ENCODE measurements at places on chromosomes 11 and 22. TPM values are rescaled to one million over a fixed set of nuclear protein-coding genes. Genes with fewer than 3 reads are reported as not detected.

- DNase-seq, result no peak
These were observed 444.1 kb downstream of the SOX6 start for GRCh38 chr11:15912291-15912690.

- DNase-seq, result no peak
These were observed 62.4 kb downstream of the PARVB start for GRCh38 chr22:44086271-44087088.

OR52K2 gene
- not detected for total RNA-seq

DNA sequence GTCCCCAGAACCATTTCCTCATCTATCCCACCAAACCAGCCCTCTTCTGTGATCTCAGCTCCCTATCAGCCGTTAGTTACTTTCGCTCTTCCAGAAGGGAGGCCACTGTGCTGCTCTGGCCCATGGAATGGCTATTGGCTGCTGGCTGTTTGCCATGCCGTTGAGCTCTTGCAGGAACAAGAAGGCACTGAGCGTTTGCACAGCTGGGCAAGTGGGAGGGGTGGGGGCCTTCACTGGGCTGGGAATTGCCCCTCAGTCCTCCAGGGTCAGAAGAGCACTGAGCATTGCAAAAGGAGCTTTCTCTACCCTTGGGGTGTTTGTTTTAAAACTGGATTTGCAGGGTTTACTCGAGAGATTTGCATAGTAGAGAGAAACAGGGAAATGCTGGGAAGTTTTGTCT lies 129.0 kb upstream of the PARVA start:
- peak; percentile 62 for DNase-seq

CASP1 gene
- 38.6 TPM for total RNA-seq

- DNase-seq, result no peak
These were observed 25.0 kb downstream of the LRP5 start for GRCh38 chr11:68337399-68337835.

DNA sequence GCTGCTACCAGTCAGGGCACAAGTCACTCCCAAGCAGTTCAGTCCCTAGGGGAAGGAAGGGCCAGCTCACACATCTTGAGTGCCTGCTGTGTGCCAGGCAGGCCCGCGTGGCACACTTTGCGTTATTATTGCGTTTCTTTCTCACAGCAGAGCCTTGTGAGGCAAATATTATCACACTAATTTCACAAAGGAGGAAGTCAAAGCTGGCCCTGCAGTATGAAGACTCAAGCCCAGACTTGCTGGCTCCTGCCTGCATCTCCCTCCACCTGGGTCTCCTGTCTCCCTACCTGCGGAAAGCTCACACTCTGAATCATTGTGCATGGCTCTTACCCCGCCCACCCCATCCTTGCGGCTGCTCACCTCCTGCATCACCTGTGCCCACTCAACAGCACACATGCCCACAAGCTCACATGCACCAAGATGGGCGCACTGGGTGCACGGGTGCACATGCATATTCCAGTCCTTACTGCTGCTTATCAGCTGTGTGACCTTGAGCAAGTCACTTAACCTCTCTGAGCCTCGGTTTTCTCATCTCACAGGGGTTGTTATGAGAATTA lies 31.7 kb upstream of the P2RY2 start:
- DNase-seq, result no peak

DNA sequence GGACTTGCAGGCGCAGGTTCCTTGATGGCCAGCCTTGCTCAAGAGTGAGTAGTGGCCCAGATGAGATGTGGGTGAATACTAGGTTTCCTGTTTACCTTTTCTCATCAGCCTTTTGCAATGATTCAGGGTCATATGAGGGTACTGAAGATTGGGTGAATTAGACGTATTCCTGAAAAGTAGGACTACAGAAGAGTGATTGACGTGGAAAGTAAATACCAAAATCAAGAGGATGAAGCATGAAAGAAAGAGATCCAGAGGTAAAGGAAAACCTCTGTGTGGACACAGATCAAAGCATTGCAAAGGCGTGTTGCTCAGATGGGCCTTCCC lies 59.9 kb downstream of the CYB5R2 start:
- DNase-seq, result no peak

RIMBP3B gene
- total RNA-seq, result 0.16 TPM

- no peak for DNase-seq
These were observed 8.6 kb upstream of the GTSE1 start for GRCh38 chr22:46287873-46288751.

GRCh38 chr11:83033972-83034672 lies 37.6 kb downstream of the RAB30 start:
- DNase-seq, result no peak

DNA sequence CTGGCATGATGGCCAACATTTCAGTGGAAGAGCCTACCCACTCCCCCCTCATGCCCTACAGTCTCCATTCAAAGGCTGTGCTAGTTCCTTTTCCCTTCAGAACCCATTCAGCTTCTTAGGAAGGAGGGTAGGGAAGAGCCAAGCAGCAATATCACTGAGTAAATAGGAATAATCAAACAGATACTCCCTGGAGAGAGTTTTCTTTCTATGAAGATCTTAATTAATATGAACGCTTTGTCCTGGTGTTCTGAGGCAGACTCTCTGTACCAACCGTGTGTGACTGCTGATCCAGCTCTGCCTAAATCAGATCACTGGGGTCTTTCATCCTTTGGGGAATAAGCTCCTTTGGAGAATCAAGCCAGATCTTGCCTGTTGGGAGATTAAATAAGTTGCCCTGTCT lies 75.2 kb upstream of the NNMT start:
- DNase-seq, result no peak

GRCh38 chr11:28339488-28339887 lies 231.3 kb downstream of the METTL15 start:
- no peak for DNase-seq

KCNQ1OT1 gene
- 4.4 TPM for total RNA-seq

DNA sequence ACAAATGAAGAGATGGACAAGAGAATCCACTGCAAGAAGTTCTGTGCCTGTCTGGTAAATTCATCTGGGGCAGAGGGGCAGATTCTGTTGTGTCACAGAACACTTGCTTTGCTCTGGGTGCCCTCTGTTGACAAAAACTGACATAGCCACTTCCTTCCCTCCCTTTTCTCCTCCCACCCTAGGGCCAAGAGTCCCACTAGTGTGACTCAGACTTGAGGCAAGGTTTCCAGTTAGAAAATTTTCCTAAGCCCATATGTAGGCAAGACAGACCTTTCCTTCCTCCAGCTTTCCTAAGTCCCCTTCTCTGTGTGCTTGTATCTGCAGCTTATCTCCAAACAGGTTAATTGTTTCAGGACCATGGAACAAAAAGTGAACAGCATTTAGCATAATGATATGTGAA lies 106.8 kb downstream of the RBFOX2 start:
- no peak for DNase-seq

DNA sequence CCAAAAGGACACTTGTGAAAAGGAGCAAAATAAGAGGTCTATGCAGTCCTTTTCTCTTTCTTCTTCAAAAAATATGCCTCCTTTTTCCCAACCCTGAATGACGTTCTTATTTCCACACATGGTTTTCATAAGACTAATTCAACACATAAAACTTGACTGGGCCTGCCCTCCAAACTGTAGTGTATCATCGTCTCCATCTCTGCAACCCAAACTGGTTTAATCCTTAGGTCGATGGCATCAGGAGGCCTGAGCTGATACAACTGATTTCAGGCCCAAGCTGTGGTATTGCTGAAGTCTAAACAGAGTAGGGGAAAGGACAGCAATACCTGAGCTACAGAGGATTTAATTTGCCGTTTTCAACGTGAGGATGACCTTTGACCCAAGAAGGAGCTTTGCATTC lies 130.0 kb upstream of the MTNR1B start:
- DNase-seq, result no peak

GRCh38 chr11:71991494-71991893 lies 7.2 kb upstream of the IL18BP start:
- no peak for DNase-seq

HBB gene
- 59.9 TPM for total RNA-seq

DLAT gene
- total RNA-seq, result 33.1 TPM

GRCh38 chr22:32661296-32661695 lies 140.2 kb upstream of the TIMP3 start:
- DNase-seq, result peak; percentile 80

GLYATL2 gene
- not detected for total RNA-seq

DNA sequence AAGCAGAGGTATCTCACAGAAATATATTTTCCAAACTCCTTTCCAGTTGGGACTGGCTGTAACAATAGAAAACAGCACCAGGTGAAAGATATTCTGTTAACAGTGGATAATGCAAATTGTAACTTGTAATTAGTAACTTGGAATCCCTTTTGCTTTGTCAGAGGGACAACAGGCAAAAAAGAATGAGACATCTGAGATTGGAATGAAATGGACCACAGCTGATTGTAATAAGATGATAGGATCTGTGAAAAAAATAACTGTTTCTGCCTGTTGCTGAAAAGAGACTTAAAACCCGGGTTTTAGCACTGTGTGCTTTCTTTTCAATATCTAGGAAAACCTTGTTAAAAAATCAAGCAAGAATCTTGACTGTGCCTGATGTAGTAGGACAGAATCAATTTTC lies 655.7 kb downstream of the METTL15 start:
- DNase-seq, result no peak

MMP20 gene
- total RNA-seq, result not detected

- peak; percentile 49 for DNase-seq
These were observed 1.9 kb downstream of the PIWIL3 start for GRCh38 chr22:24772493-24773220.

DNA sequence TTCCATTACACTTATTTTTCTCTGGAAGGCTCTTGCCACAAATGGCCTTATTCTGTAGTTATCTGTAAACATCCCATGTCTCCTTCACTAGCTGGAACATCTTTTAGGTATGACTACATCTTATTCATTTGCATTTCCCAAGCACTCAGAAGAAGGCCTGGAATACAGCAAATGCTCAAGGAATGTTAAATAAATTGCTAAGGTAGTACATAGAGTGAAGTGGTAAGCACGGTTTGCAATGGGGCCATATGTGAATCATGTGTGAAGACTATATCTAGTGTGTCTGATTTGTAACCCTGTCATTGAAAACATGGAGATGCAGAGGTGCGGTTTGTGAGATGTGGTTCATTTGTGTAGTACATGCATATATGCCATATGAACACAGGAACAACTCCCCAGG lies 33.5 kb downstream of the GDPD4 start:
- no peak for DNase-seq

DNA sequence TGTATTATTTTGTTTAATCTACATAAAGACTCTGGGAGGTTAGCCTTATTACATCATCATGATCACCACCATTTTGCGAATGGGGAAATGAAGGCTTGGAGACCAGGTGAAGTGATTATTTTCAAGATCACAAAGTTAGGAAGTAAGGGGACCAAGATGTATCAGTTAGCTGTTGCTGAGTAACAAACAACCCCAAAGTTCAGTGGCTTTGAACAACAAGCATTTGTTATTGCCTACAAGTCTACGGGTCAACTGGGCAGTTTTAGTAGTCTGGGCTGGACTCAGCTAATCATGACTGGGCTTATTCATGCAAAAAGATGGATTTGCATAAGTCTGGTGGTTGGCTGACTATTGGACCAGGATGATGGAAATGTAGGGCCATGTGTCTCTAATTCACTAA lies 389.2 kb downstream of the MIAT start:
- DNase-seq, result no peak

DNA sequence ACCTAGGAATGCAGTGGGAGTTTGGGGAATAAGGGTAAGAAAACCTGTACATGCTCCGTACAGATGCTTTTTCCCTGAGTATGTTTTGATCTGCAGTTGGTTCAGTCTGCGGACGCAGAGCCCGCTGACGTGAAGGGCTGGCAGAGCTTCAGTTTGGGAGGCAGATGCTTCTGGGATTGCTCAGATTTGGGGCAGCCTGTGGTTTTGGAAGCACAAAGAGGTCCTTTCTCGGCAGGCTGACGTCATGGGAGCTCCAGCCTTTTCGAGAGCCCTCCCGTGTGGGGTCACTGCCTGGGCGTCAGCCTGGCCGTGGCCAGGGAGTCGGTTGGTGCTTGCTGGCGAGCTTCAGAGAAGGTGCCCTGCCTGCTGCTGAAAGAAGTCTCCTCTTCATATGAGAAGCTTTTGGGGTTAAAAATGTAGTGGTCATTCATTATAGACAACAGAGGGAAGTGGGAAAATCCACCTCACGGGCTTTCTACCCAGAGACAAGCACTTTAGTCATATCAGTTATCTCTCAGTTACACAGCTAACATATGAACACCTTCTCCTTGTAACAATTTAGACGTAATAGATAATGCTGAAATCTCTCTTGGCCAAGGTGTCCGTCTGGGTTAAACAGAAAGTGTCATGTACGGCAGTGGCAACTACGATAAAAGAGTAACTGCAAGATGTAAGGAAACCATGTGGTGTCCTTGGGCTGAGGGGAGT lies 26.8 kb downstream of the TPCN2 start:
- DNase-seq, result no peak

DNA sequence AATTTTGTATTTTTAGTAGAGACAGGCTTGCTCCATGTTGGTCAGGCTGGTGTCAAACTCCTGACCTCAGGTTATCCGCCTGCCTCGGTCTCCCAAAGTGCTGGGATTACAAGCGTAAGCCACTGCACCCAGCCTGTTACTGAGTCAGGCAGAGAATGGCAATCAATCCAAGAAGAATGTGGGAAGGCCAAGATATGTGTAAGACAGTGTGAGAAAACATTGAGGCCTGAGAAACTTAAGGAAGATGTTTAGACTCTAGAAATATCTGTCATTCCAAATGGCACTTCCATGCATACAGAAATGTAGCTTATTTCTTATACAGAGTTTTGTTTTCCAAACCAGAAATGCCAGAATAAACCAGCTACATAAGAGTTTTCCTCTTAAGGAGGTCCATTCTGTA lies 248.5 kb downstream of the ETS1 start:
- DNase-seq, result no peak

SLC25A18 gene
- 0.41 TPM for total RNA-seq

ACO2 gene
- total RNA-seq, result 119 TPM

DNA sequence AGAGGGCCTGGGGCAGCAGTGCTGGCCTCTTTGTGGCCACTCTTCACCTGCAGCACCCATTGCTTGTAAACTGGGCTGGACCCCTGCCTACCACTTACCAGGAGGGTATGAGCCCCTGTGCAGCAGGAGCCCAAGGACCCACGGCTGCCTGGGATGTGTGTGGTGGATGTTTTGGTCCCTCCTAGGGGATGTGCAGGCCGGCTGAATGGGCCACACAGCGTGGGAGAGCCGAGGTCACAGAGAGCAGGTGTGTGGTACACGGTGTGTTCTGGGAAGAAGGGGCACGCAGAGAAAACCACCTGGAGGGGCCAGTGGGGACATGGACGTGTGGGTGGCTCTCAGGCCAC lies 19.3 kb upstream of the GNB1L start:
- DNase-seq, result no peak

DNA sequence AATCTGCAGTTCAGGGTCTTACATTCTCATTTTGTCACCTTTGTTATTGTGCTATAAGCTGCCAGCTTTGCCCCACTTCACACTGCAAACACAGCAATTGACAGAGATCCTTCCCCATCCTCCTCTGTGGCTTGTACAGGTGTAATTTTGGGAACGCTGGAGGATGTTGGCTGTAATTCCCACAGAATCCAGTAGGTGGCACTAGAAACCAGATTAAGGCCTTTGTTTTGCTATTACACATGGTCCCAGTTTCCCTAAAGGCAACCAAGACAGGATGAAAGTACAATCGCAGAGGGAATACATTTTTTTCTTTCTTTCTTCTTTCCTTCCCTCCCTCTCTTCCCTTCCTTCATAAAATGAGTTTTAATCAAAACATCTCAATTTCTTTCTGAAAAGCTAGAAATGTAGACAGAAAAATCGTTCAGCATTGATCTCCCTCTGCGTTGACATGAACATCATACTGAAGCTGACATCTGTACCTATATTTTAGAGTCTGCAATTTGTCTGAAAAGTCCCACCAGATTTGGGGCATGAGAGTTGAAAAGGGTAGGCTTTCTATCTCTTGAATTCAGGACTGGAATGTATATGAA lies 21.3 kb upstream of the NELL1 start:
- peak; percentile 52 for DNase-seq

HSPB2 gene
- 4.4 TPM for total RNA-seq

- no peak for DNase-seq
These were observed 13.9 kb upstream of the MYO18B start for GRCh38 chr22:25728071-25728470.

LRRN4CL gene
- total RNA-seq, result 1.2 TPM
